ENCODE measurements at places on chromosomes 5 and 9. TPM values are rescaled to one million over a fixed set of nuclear protein-coding genes. Genes with fewer than 3 reads are reported as not detected.

Gene HAPLN1
- 3.2 TPM for polyA plus RNA-seq

Gene ABL1
- polyA plus RNA-seq: 77.1 TPM

- DNase-seq: no peak
Observed at GRCh38 chr5:14153071-14153864, 10.1 kb downstream of the TRIO start.

DNA sequence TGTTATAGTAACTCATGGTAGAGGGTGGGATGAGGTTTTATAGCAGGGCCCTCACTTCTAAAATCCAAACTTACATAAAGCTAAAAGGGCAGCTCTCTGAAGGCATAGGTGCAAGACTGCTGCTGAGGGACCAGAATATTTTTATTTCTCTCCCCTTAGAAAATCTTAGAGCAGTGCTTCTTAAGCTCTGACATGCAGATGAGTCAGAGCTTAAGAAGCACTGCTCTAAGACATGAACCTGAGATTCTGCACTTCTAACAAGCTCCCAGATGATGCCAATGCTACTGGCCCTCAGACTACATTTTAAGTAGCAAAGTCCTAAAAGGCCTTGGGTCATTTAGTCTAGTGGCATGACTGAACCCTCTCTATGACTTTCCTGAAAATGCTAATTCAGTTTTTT lies 97.6 kb upstream of the SPRY4 start:
- DNase-seq: no peak

DNA sequence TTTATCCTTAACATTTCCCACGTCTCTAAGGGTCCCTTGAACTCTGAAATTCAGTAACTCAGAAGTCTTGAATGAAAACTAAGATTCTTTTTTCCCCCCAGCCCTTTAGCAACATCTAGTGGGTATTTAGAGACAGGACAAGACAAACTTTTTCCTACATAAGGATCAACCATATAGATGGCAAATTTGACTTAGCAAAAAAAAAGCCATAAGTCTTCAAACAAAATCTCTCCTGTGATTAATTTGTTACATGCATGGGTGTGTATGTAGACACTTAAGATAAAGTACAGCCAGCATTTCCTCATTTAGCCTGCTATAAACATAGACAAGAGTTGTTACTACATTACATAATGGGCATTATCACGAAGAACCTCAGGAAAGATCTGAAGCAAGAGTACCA lies 29.1 kb upstream of the ANKRD31 start:
- no peak for DNase-seq

- DNase-seq: no peak
Observed at GRCh38 chr5:79143684-79144379, 32.2 kb downstream of the BHMT start.

DNA sequence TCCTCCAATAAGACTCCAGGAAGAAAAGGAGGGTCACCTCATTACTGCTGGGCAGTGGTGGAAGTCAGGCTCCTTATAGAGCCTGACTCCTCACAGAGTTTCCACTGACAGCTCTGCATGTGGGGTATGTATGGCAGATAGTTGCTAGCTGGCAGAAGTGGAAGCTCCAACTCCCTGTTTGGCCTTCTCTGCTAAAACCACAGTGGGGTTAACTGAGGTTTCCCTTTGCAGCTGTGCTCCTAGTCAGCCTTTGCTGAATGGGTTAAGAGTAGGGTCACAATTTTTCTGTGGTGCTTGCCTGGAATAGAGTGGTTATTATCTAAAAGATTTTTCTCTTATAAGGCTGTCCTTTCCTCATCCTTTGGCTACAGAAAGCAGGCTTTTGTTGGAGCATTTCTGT lies 327.5 kb downstream of the FBXL17 start:
- no peak for DNase-seq

- no peak for DNase-seq
Observed at GRCh38 chr9:128701227-128701854, 962 bp upstream of the PKN3 start.

DNA sequence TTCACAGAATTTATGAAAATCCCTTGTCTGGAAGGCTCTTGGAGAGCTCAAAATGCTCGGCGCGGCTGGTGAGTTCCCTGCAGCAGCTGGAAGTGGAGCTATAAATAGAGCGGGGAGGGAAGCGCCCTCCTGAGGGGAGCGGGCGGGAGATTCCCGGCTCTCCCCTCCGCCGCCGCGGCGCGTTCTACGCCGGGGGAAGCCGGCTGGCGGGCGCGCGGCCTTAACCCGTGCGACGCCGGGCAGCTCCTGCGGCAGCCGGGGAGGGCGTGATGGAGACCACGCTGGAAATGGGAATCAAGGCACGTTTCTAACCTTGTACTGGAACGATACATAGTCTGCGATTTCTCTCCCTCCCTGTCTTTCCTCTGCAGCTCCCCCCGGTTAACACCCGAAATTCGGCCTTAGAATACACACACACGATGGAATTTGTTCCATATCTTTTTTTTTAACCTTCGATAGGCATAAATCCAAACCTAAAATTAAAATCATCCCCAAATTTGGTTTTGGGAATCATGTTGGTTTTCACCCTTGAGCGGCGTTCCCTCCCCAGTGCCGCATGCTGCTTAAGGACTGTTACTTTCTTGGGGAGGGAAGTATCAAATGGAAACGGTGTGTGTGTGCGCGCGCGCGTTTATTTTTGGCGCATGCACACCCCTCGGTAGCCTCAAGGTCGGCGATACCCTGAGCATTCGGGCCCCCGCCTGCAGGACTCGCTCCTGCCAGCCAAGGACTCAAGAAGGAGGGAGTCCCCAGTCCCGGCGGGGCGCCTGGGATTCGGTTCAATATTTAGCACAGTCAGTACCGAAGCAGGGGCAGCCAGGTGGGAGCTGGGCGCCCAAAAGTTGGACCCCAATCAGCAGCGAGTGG lies 306.3 kb upstream of the KCNN2 start:
- peak; percentile 73 for DNase-seq

GRCh38 chr5:45295231-45295630 lies 400.9 kb downstream of the HCN1 start:
- DNase-seq: no peak

DNA sequence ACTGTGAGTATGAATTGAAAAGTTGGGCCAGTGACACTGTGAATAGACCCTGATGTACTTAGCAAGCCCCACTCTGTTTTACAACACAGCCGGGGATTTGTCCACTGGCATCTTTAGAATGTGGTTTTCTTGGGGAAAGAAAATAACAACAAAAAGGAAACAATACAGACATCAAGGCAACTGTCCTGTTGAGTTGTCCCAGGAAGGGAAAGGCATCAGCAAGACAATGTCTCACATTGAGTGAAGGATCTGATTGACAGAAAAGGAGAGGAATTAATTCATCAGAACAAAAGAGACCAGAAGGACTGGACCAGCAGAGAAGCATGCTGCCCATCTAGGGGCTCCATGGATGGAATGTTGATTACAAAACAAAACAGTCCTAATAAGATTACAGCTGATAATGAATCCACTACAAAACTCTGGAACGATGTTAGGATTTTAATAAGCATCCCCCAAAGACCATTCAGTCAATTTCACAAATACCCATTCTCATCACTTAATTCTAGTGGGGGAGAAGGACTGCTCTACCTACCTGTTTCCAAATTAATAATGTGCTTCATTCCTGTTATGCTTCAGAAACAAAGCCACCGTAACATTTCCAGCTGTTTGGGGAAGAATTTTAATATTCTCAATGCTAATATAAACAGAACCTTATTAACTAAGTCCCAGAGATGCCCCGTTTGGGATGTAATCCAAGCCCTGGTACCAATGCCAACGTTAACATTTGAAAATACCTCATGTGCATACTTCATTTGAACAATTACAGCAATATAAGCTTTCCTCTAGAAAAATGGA lies 298.0 kb downstream of the SPOCK1 start:
- DNase-seq: no peak

- DNase-seq: no peak
Observed at GRCh38 chr9:83570359-83570758, 32.2 kb upstream of the FRMD3 start.

All from right lung (tissue), 10 donors.